Large intestine (tissue), 12 donors: ENCODE measurements at places on chromosomes 4 and X.

DNA sequence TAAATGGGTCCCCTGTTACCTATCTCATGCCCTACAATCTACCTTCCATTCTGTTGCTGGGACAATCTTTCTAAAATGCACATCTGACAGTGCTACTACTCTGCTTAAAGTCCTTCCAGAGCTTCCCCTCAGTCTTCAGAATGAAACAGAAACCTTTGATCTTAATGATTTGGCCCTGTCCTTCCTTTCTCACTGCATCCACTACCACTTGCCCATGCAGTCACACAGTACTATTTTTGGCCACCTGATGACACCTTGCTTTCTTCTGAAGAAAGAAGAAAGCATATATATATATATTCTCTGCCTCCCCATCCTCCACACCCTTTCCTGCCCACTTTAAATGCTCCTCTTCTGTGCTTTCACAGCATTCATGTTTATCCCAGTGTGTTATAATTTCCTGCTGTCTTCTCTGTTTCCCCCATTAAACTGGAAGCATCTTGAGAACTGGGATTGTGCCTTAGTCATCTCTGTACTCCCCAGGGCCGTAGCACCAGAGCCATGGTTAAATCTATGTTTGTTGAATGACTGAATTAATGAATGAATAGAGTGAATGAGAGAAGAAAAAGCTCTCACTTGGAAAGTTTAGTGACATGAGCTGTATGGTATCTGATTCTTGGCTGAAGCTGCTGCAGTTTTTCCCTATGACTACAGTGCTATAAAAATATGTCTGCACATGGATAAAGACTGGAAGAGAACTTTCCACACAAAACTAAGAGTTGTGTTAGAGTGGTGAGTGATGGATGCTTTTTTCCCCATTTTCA, 56.2 kb downstream of the RTL9 start:
- no peak for DNase-seq

GRCh38 chr4:169418846-169419245, 148.1 kb upstream of the SH3RF1 start:
- DNase-seq: no peak

GRCh38 chrX:49710744-49711319, 15.0 kb upstream of the PAGE1 start:
- DNase-seq: peak; percentile 4

- DNase-seq: no peak
Observed at GRCh38 chrX:120560405-120560841, 339 bp downstream of the CUL4B start.

DNA sequence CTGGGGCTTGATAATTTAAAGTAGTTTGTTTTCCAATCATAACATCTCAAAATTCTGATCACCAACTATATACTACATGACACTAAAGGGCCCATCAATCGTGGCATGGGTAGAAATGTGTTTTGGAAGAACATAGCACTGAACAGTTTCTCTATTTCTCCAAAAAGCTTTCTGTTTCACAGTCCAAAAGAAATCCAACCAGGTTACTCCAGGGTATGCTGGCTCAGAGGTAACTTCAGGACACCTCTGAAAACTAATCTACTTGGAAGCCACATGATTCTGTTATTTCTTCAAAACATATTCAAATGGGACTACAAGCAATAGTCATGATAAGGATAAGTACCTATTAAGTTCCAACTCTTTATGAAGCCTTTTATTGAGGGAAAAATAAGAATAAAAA, 8.3 kb downstream of the PHKA1 start:
- DNase-seq: no peak

DNA sequence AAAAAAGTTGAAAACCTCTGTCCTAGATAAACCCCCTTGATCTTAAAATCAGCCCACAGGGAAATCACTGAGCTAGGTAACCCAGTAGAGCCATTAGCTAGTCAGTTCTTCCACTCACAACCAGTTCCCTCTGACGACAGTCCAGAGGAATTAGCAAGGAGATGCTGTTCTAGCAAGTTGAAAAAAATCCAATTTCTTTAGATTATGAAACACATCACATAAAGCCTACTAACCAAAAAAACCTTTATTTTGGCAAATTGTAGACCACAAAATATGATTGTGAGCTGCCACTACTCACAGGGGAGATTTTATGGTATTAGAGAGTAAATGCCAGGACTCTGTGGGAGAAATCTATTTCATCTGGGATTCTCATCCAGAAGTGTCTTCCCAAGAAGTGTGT, 22.6 kb downstream of the ADAMTS3 start:
- DNase-seq: no peak

DNA sequence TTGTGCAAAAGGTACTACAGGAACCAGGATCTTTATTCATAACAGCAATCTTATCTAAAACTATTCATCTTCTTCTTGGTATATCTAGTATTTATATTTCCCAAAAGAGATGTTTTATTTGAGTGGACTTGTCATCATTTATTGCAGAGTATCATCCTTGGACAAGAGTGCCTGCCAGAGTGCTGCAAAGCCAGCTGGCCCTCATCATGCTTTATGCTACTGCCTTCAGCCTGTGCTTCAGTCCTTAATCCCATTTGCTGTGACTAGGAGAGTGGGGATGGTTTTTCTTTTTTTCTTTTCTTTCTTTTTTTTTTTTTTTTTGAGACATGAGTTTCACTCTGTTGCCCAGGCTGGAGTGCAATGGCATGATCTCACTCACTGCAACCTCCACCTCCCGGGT, 33.5 kb upstream of the ELF2 start:
- no peak for DNase-seq

GRCh38 chr4:55277011-55277410, 69.0 kb upstream of the SRD5A3 start:
- no peak for DNase-seq

GRCh38 chrX:7334253-7334935, 186.4 kb upstream of the PUDP start:
- no peak for DNase-seq

DNA sequence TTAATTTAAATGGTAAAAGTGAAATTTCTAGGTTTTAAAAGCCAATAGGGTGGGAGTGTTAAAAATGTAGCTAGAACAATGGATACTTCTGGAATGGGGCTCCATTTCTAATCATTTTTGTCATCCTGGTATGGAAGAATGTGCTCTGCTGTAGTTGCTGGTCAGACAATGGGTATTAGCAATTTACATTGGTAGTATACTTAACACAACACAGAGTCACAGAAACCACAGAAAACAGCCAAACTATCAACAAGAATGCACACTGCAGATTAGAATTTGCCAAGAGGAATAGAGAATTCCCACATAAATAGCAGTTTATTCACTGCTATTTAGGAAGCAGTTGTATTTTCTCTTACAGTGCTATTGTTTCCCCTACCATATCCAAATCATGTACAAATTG, 319.6 kb downstream of the PPP3CA start:
- DNase-seq: no peak

GRCh38 chr4:138236037-138236436, 6.1 kb downstream of the SLC7A11 start:
- no peak for DNase-seq

GRCh38 chr4:38163216-38164006, 203.2 kb downstream of the PTTG2 start:
- no peak for DNase-seq

DNA sequence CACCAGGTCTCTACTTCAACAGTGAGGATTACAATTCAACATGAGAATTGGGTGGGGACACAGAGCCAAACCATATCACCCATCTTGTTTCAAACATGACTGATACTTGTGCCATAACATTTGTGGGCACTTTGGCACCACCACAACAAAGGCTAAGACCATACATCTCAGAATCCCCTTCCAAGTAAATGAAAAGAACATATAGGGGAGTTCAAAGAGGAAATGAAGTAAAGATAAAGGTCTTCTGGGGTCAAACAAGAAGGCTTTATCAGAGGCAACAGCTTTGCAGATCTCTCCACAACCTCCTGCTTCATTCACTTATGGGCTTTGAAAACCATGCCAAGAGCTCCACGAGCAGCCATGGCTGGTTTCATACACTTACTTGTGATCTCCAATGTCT, 122.7 kb downstream of the ANKRD50 start:
- no peak for DNase-seq

DNA sequence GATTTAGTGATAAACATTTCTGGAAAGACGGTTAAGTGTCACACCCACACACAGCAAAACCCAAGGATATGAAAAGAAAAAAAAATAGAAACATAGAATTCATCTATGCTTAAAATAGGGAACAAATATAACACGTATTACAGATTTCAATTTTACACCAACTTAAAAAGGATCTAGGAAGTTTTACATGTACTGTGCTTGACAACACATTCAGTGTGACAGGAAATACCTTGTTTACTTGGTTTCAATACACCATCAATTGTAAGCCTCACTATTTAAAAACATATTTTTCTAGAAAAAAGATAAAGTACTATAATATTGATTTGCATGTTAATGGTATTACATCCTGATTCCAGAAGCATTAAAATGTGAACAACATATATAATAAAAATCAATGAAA, 77.0 kb upstream of the SPRY1 start:
- no peak for DNase-seq

DNA sequence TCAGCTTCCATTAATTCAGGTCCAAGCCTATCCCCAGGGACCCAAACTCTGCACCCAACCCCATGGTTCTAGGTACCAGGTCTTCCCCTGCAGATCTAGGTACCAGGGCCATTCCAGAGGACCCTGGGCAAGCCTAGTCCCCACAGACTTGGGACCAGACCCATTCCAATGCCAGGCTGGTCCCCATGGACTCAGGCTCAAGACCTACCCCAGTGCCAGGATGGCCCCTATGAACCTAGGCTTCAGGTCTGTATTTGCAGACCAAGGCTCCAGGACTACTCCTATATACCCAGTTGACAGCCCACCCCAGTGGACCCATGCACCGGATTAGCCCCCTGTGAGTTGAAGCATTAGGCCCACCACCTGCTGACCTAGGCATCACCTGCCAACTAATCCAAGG, 8.9 kb downstream of the MTHFD2L start:
- DNase-seq: no peak

DNA sequence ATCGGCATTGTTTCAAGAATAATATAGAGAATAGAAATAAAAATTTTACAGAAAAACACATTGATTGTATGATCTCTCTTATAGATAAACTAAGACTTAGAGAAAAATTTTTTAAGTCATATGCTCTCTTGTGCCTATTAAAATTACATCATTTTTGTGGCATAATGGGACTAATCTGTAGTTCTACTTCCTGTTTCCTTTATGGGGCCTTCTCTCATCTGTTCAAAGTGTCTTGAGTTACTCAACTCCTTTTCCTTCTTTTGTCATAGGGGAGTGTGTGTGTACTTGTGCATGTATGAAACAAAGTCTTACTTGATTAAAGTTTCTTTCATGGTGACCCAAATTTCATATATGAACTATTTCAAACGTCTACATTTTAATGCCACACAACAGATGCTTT, 1448.9 kb upstream of the TENM3 start:
- DNase-seq: no peak

DNA sequence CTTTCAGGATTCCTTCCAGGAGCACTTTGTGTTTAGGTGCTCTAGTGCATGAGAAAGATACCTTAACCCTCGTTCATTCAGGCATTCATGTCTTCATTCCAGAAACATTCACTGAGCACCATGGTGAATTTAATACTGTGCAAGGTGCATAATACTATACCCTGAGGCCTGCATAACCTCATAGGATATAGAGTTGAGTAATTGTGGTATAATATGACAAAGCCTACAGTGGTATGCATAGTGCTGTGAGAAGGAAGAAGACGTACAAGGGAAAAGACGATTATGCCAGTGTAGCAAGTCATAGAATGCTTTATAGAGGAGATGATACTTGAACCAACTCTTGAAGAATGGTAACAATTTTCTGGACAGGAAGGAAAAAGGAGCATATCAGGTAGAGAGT, 34.3 kb downstream of the MTM1 start:
- no peak for DNase-seq

GRCh38 chrX:149982310-149982709, 44.0 kb upstream of the EOLA2 start:
- DNase-seq: no peak

- no peak for DNase-seq
Observed at GRCh38 chrX:50054147-50054546, 131.8 kb downstream of the CLCN5 start.

- DNase-seq: no peak
Observed at GRCh38 chrX:1416965-1417760, 25.2 kb upstream of the SLC25A6 start.

GRCh38 chr4:173074501-173074946, 94.1 kb upstream of the GALNT7 start:
- DNase-seq: no peak

DNA sequence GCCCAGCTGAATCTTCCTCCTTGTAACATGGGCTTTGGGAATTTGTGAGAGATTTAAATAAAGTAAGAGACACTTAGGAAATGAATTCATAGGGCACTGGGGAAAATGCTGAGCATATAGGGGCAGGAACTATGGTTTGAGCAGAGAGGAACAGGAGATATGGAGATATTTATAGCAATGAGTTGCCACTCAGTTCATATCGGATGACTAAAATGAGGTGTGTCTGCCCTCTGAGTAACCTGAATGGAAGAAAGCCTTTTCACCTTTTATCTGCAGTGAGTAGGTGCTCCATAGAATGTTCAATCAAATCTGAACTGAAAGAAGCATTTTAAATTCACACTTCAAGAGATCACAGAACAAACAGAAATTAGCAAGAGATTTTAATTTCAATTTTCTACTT, 105.7 kb downstream of the CEP44 start:
- no peak for DNase-seq

- DNase-seq: no peak
Observed at GRCh38 chrX:12802741-12803140, 11.5 kb downstream of the PRPS2 start.

DNA sequence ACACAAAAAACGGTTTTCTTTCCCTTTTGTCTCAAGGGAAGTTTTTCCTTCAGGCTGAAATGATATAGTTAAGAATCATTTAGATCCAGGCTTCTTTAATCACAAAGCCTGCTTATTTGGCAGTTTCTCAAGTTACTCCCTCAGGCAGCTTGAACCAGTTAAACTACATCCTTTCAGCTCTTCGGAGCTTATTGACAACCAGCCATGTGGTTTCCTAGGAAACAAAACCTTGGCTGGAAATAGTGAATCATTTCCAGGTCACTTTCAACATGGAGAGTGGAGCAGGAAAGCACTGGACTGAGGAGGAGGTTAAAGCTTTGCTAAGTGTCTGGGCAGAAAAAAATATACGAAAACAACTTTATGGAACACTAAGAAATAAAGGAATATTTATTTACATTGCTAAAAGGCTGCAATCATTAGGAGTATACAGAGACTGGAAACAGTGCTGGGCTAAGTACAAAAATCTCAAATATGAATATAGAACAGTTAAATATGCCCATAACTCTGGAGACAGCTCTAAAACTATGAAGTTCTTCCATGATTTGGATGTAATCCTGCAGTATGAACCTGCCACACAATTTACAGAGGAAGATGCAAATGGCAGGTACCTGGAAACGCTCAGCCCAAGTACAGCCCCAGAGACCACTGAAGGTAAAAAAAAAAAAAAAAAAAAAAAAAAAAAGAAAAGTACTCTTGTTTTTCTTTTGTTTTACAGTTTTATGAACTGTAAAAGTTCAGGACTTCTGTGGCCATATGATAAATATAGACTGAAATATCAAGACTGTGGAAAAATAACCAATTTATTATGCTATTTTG, 23.2 kb upstream of the AASDH start:
- peak; percentile 81 for DNase-seq

- DNase-seq: no peak
Observed at GRCh38 chr4:46839128-46839527, 69.9 kb downstream of the COX7B2 start.
